ENCODE measurements at places on chromosomes 11 and 22.

DNA sequence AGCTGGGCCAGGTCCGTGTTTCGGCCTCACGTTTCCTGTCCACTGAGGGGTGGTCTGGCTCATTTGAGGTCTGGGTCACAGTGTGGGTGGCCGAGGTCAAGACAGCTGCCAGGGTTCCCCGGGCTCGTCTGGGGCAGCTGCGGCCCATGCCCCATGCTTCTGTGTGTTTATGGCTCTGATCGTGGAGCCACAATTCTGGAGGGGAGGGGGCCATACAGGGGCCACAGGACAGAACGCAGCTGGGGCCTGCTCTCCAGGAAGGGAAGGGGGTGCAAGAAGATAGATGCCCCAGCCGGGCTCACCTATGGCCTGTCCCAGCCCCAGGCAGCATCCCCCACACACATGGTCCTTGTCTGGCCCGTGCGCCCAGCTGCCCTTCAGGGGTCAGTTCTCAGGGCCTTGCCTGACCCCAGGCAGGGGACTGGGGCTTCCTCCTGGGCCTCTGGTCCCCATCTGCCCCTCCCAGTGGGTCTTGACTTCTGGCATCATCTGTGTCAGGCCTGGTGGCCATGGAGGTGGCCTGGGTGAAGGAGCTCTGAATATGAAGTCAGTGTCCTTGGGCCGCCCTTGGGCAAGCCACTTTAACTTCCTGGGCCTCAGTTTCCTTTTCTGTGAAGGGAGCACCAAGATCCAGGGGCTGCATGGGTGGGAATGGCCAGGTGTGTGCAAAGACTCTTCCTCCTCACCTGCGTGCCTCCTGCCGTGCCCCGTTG, 8.4 kb downstream of the TSPAN32 start:
- no peak for DNase-seq

- DNase-seq: peak; percentile 85
Measured at GRCh38 chr11:396948-397548, 3.0 kb downstream of the PKP3 start.

DNA sequence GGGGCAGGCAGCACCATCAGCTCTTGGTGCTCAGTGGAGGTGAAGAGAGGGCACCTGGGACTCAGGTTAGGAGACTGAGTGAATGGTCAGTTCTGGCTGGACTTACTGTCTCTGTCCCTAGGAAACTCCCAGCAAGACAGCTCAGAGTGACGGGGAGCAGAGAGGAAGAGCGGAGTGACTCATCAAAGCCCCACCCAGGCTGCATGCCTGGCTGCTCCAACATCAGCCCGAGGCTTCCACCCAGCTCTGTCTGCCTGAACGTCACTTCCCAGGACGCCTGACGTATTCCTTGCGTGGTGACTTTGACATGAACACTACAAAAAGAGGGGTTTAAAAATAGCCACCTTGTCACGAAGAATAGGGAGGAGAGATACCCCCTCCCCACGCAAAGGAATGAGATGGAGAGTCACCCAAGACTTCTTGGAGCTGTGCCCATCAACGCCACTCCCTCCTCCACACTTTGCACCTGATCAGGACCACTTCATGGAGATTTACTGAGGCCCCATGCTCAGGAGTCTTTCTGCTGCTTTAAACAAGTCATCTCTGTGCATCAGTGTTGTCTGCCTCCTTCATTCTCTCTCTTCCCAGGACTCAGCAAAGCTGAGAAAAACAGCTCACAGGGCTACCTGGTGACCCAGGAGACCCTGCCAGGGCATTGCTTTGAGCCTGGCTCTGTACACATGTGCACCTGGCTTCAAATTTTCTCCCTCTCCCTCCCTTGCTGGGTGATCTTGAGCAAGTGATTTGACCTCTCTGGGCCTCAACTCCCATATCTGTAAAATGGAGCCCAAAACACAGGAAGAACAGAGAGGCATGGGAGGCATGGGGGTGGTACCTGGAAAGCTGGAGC, 83.1 kb downstream of the MN1 start:
- no peak for DNase-seq

DNA sequence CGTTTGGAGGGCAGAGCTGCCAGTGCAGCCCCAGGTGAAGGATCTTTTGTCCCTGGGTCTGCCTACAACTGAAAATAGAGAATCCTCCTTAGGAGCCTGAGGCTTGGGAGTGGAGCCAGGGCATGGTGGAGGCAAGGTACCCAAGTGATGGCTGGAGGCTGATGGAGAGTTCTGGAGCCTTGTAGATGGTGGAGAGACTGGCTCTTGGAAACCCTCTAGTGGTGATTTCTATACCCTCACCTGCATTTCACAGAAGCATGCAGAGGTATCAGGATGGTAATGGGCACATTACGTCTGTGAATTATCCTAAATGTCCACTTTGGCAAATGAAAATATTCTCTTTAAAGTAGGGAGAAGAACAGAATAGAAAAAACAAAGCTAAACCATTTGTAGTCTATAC, 44.4 kb downstream of the INSC start:
- DNase-seq: no peak

GRCh38 chr11:105456950-105457349, 152.9 kb upstream of the GRIA4 start:
- DNase-seq: no peak

- DNase-seq: no peak
Measured at GRCh38 chr11:97367406-97368083, 977.7 kb downstream of the JRKL start.

DNA sequence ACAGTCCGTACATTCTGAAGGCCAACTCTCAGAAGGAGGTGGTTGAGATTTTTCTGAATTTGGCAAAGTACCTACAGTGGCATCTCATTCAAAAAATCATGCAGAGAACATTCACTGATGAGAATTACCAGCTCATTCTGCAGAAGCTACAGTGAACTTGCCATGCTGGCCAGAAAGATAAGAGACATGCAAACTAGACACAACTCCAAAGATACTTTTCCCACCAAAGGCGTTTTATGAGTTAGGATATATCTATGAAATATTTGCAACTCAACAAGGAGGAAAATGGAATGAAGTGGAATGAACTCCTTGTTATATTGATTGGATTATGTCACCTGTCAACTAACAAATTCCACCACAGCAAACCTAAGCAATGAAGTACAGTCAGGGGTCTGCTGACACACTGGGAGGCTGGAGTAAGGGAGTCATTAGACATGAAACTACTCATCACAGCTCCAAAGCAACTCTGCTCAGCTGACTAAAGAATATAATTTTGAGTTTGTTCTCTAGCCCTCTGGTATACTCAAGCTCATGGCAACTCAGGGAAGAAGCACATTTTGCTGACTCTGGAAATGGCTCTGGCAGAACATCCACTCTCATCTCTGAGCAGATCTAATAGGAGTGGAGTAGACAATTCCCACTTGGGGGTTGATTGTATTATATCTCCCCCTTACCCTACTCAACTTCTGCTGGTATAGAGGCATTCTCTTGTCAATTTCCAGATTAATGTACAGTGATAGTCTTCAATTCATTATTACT, 22.9 kb downstream of the MAML2 start:
- DNase-seq: no peak

GRCh38 chr11:119373921-119374631, 7.4 kb downstream of the USP2 start:
- peak; percentile 74 for DNase-seq

- DNase-seq: no peak
Measured at GRCh38 chr11:115760461-115761320, 256.5 kb upstream of the CADM1 start.
